ENCODE measurements at places on chromosomes 1 and 21. TPM values are rescaled to one million over a fixed set of nuclear protein-coding genes. Genes with fewer than 3 reads are reported as not detected.

- no peak for DNase-seq
Measured at GRCh38 chr1:109482791-109483671, 674 bp upstream of the ATXN7L2 start.

DNA sequence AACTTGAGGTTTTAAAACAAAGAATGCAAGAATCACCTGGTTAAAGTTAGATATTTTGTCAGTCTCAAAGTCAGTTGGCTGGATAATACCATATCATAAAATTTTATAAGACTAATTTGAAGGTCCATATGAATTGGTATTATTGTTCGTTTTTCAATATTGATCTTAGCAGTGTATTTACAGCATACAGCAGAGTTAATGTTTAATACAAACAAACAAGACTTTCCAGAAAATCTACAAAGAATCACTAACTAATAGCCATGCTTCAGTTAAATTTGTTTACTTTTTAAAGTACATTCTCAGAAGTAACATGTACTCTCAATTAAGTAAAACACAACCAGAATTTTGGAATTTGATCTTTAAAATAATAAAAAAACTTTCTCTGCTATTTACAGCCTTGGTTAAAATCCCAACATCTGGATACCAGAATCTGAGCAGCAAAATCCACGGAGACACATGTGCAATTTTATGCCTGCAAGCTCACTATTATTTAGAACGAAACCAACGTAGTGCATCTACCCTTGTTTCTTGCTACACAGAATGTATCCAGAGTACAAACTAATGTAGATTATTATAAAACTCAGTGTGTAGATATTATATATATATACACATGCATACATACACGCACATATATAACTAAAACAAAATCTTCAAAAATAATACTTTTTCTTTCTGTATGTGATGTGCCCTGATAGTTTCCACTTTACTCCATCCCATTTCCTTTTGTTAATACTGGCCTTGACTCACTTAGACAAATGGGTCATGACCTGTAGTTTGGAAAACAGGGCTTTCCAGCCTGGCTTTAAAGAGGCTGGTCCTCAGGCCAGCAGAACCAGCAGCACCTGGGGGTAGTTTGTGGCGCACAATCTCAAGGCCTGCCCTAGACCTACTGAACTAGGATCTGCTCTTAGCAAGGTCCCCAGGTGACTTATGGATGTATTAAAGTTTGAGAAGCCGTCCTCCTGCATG is 63.6 kb upstream of the ERG start:
- DNase-seq: no peak

Gene KCNE1
- polyA plus RNA-seq: 1.1 TPM

DNA sequence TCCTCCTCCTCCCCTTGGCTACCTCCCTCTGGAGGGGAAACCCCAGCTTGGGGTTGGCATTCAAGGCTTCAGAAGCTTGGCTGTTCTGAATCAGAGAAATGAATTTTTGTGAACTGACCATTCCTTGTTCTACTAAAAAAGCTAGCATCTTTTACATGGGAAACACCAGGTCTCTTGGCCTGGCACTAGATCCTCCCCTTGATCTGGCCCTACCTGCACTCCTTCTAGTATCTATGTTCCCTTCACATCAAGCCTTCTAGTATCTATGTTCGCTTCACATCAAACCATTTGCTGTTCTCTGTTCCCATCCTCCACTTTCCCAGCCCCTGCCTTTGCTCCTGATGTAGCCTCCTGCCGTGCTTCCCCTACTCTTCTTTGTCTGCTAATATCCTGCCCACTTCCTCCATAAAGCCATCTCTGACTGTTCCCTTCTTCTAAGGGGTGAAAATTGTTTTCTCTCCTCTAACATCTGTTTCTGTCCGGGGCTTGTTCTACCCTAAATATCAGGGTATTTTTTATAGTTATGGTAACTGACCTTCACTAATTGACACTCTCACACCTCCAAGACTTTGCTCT is 25.8 kb downstream of the FAM151A start:
- no peak for DNase-seq

Gene KTI12
- polyA plus RNA-seq: 5.7 TPM

DNA sequence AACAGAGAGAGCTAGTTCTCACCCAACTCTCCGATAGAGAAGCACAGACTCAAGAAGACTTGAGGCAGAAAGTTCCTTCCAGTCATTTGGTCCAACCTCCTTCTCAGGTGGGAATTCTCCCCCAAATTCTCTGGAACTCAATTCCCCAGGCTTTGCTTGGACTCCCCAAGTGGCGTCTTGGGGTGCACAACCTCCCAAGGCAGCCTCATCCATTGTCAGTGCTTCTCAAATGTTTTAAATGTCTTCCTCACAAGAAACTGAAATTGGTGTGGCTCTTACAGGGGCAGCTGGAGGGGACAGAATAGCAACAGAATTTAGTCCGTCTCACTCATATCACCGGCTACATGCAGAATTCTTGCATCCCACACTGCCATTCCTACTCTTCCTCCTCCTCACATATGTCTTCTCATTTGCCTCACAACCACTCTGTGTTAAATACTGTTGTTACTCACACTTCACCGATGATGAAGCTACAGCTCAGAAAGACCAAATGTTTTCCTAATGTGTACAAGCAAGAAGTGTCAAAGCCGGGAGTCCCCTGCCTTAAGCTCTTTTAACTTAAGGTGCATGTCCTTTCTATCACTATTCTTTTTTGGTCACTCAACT is 33.4 kb upstream of the CD84 start:
- no peak for DNase-seq

GRCh38 chr1:74824497-74825107 is 91.7 kb downstream of the TYW3 start:
- no peak for DNase-seq

Data from right lung (tissue), 10 donors.